ENCODE measurements at places on chromosomes 2 and 18.

- DNase-seq = no peak
Observed at GRCh38 chr2:221437056-221437455, 135.0 kb downstream of the EPHA4 start.

GRCh38 chr2:19854596-19855541, 46.9 kb downstream of the TTC32 start:
- DNase-seq = no peak

DNA sequence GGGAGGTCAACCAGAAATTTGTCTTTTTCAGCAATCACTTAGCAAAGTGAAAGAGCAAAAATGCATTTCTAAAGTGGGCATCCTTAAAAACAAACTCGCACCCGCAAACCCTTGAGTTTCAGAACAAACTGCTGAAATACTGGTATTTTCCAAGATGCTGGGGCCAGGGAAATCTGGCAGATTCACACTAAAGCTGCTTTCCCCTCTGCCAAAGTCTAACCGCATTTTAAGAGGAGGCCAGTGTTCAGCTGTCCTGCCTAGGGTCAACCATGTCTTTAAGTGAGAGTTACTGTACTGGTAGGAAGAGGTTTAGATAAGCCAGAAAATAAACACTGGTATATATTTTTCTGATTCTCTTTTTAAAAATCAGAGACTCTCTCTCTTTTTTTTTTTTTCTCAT, 55.9 kb downstream of the ACVR1 start:
- no peak for DNase-seq

GRCh38 chr2:147420947-147421675, 423.7 kb upstream of the ACVR2A start:
- no peak for DNase-seq

DNA sequence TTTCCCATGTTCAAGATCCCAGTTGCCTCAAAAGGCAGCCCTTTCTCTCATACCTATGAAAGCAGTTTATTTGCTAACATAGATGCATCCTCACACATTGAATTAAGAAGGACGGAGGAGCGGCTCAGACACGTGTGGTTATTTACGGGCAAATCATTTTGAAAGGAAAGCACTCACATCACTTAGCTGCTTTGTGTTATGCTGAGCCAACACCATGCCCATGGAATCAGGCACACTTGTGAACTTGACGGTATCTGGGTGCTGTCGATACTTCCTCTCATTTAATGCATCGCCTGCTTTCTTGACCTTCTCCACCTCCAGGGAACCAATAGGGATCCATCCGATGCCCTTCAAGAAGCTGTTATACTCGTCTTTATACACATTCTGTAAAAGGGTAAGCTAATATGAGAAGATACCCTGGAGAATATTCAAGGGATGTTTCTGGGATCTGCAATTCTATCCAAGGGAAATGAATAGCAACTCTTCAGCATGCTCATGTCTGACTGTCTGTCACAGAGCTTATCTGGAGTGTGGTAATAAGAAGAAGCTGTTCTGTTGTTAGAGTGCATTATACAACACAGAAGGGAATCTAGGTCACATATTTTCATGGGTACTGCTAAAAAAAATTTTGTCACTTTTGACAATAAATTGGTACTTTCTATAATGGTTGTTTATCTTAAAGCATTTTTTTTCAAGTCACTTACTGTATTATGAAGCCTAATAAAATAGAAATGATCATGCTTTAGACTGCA, 63.3 kb downstream of the NEB start:
- DNase-seq = no peak

DNA sequence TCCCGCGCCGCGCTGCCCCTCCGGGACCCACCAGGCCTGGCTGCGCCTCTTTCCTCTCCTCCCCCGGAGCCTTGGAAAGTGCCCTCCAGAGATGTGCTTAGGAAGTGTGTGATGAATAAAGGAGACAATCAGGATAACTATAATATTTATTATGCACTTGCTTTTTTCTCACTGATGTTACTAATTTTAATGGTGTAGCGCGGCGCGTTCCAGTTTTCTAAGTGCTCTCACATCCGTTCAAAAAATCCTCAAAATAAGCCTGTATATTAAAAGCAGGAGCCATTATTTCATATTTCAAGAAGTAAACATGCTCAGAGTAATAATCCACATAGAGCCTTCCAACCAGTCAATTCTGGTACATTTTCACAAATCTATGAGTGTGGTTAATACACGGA, 941 bp upstream of the MPPE1 start:
- DNase-seq = no peak

- DNase-seq = no peak
Observed at GRCh38 chr2:162090109-162090508, 16.1 kb upstream of the DPP4 start.

DNA sequence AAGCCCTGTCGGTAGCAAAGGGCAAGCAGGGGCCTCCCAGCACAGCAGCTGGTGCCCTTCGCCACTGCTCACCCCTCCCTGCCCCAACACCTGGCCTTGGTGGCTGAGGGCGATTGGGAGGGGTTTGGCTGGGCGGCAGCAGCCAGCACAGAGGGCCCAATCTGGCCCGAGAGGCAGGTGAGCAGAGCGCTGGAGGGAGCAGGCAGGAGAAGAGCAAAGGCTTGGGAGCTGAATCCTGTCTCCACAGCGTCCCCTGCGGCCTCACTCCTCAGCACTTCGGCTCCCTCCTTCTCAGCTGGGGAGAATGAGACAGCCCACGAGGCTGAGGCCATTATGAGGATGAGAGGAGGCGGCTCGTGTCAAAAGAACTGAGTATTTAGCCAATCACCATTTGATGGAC, 74.9 kb upstream of the TAF1B start:
- DNase-seq = no peak

DNA sequence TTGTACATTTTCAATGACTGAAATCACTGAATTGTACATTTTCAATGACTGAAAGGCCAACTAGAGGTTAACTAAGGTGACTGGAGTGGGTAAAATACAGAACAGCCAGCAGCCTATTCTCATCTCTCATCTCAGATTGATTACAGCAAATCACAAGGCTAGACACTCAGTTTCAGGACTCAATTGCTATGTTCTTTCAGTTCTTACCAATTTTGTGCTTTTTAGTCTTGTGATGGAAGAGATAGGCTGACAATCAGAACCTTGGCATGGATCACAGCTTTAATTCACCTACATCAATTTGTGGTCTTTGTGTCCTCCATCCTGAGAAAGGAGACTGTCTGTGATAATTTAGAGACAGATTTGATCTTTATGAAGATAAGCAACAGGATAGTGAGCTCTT, 124.7 kb downstream of the GULP1 start:
- DNase-seq = no peak

DNA sequence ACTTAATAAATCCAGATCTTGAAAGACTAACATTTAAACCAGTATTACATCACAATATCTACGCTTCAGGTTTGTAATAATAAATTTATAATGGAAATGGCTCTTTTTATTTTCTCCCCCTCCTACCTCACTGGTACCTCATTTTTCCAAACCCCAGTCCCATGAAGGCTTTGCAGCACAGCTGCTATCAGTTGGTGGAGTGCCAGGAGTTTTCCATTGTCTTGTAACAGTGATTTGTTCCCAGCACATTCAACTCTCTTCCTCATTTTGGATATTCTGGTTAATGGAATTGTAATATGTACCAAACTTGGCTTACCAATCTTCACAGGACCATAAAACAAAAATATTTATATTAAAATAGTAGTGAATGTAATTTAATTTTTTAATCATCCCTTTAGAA, 91.2 kb downstream of the VRK2 start:
- DNase-seq = no peak

DNA sequence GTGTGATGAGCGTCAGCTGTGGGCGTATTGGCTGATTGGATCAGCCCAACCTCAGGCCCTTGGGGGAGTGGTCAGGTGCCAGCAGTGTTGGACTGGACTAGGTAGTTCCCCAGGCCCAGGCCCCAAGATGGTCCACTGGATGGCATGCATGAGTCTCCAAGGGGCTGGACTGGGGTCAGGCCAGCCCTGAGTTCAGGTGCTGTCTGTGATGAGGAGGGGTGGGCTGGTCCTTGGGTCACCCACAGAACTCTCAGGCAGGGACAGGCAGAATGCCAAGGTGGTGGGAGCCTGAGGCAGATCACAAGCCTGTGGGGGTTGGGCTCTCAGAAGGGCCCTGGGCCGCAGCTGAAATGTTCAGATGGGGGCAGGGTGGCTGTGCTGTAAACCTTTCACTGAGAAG, 59.5 kb upstream of the THUMPD2 start:
- DNase-seq = no peak

- no peak for DNase-seq
Observed at GRCh38 chr2:55985406-55985805, 61.8 kb upstream of the EFEMP1 start.

DNA sequence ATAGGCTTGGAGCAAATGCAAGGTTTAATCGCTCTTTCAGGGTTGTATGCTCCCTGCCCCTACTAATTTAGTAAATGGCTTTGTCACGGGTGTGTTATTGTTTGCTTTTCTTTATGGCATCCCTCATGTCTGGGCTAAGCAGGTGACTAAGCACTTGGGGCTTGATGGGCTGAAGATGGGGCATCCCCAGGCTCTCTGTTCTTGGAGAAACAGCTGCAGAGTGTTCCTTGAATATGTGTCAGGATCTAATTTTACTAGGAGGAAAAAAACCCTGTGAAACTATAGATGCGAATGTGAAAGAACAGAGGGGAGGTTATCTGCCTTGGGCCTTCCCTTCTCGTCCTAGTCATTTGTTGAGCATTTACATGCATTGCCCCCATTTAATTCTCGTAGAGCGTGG, 94.7 kb upstream of the TAF1B start:
- no peak for DNase-seq

DNA sequence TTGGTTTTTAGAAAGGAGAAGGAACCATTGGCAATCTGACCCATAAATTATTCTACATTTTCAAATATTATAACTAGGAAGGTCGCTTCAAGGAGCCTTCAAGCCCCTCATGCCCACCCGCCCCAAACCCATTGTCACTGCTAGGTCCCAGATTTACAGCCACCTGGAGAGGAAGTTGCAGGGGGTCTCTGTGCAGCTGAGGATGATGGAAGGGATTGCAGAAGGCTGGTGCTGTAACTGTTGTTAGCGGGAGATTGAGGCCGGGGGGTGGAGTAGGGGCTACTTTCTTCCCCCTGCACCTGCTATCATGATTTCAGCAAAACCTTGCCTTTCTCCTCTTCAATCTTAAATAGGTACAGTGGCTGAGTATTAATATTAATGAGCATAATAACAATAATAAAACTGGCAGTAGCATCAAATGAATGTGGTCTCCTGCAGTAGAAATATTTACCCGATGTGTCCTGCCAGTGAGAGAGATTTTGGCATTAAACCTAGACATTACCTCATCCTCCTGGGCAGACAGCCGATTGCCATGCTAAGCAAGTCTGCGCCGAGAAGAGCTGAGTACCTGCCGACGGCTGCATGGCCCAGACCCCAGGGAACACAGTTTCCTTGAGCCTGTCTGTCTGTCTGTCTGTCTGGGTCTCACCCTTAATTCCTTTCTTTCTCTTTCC, 225.4 kb downstream of the FAM210A start:
- DNase-seq = no peak

DNA sequence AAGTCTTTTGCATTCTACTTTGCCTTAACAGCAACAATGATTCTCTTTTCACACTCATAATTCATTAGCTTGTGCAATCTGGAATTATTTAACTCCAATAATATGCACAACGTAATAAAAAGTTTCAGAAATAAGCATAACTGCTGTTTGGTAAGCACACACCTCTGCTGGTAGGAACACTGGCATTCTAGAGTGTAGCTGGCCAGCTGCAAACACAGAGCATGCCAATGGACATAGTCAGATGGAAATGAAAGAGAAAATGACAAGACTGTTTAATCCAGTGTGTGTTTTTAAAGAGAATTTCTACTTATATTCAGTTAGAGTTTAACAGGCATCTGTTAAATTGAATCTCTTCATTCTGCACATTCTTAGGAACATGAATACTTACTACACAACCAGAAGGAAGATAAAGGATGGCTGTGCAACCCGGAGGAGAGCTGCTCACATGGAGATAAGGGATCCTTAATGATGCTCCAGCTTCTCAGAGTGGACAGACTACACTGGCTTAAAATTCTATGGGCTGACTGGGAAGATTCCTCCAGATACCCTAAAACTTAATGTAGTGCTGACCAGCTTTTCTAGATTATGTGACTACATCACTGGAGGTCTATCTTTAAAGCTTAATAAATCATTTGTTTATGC, 94.6 kb upstream of the CHAC2 start:
- no peak for DNase-seq

DNA sequence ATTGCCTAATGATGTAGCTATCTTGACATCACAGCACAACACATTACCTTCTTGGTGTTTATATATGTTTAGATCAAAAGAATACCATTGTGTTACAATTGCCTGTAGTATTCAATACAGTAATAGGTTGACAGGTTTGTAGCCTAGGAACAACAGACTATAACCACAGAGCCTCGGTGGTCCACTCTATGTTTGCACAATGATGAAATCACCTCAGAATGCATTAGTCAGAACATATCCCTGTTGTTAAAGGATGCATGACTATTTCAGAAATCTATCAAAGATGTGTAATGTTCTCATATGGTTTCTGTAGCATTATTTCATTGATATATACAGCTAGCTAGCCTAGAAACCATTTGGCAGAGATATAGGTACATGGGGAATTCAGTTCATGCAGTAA, 8.9 kb downstream of the METTL5 start:
- no peak for DNase-seq

GRCh38 chr18:24964216-24964615, 387.8 kb downstream of the ZNF521 start:
- no peak for DNase-seq

DNA sequence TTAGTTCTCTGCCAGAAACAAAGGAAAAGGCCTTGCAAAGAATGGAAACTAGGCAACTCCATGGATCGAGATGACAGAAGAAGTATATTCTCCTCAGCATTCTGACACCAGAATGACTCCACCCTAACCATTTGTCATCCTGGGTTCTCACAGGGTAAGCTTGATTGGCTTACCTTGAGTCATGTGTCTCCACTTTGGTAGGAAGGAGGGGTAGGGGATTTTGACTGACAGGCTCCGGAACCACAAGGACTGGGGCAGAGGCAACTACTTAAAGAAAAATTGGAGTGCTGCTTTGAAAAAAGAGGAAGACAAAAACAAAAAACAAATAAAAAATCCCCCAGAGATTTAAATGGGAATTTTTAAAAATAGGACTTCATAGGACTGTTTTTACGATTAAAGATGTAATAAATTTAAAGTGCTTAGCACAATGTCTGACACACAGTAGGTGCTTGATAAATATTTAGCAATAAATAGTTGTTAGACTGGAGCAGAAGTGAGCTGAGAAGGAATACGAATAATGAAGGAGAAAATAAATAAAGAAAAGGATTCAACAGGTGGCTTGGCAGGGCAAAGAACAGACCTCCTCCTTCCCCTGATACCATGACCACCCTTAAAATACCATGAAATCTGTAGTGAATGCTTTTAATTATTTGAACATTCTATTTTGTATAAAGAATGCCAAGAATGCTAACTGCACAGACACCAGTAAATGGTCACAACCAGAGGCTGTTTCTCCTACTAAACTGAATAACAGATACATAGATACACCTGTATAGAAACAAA, 230.2 kb downstream of the CDCA7 start:
- no peak for DNase-seq

DNA sequence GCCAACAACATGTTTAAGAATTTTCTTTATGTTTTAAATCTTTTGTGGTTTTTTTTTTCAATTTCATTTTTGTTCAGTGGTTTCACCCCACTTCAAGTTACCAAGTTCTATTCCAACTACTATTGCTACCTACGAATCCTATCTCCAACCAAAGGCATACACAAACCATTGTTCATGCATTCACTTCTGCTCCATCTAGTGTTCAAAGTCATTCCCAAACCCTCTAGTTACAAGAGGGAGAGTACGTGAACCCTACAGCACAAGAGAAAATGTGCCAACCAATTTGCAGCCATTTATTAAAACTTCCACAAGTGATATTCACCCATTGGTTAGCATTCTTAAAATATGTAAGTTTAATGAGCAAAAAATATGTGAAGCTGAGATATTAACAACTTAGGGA, 295.1 kb upstream of the KYNU start:
- DNase-seq = no peak

Data from activated T-helper 1 cell treated with anti-CD3 and anti-CD28 coated beads, Interleukin-2, amount 50 U/mL, for 16 hours (primary cell).